Ascending aorta (tissue), 2 donors: ENCODE measurements at places on chromosomes 12 and 14. TPM values are rescaled to one million over a fixed set of nuclear protein-coding genes. Genes with fewer than 3 reads are reported as not detected.

The SAMD4A gene
- total RNA-seq, result 66.0 TPM

GRCh38 chr12:92566448-92567019 is 136.3 kb upstream of the PLEKHG7 start:
- no peak overlapping the region for H3K27ac ChIP-seq
- no peaks in the 10 kb centered on the region for H3K36me3 ChIP-seq
- no peak overlapping the region for H3K4me3 ChIP-seq
- DNase-seq, result no peak
- peaks cover 12% of the 10 kb centered on the region for H3K4me1 ChIP-seq
- no peaks in the 10 kb centered on the region for H3K27me3 ChIP-seq

The NPFF gene
- total RNA-seq, result 2.8 TPM

The PZP gene
- not detected for total RNA-seq

- peaks cover 10% of the 10 kb centered on the region for H3K4me1 ChIP-seq
- DNase-seq, result no peak
- no peaks in the 10 kb centered on the region for H3K36me3 ChIP-seq
- no peak overlapping the region for H3K4me3 ChIP-seq
- H3K27ac ChIP-seq, result no peak overlapping the region
- no peaks in the 10 kb centered on the region for H3K27me3 ChIP-seq
Observed at GRCh38 chr12:104187446-104188155, 28.0 kb upstream of the TXNRD1 start.

- H3K4me1 ChIP-seq, result no peaks in the 10 kb centered on the region
- DNase-seq, result no peak
- no peak overlapping the region for H3K27ac ChIP-seq
- no peak overlapping the region for H3K4me3 ChIP-seq
- no peaks in the 10 kb centered on the region for H3K27me3 ChIP-seq
Observed at GRCh38 chr14:67428501-67429031, 16.6 kb upstream of the PLEK2 start.

GRCh38 chr12:63317286-63317846 is 166.4 kb upstream of the AVPR1A start:
- H3K4me3 ChIP-seq, result no peak overlapping the region
- no peak overlapping the region for H3K27ac ChIP-seq
- no peaks in the 10 kb centered on the region for H3K27me3 ChIP-seq
- DNase-seq, result no peak

DNA sequence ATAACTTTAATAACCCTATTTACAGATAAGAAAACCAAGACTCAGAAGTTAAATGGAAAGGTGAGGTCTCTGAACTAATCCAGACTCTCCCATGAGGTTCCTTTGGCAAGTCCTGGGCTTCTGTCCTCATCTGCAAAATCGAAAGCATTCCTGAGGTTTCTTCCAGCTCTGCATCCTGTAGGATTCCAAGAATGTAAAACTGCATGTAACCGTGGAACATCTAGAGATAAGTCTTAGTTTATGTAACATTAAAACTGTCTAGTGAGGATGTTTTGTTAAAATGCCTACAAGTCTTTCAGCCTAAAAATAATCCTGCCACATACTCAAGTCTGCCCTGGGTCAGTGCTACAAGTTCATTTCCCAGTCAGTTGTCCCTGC is 7.3 kb upstream of the ITFG2 start:
- H3K27ac ChIP-seq, result no peak overlapping the region
- no peaks in the 10 kb centered on the region for H3K4me1 ChIP-seq
- no peak for DNase-seq
- H3K4me3 ChIP-seq, result no peak overlapping the region

DNA sequence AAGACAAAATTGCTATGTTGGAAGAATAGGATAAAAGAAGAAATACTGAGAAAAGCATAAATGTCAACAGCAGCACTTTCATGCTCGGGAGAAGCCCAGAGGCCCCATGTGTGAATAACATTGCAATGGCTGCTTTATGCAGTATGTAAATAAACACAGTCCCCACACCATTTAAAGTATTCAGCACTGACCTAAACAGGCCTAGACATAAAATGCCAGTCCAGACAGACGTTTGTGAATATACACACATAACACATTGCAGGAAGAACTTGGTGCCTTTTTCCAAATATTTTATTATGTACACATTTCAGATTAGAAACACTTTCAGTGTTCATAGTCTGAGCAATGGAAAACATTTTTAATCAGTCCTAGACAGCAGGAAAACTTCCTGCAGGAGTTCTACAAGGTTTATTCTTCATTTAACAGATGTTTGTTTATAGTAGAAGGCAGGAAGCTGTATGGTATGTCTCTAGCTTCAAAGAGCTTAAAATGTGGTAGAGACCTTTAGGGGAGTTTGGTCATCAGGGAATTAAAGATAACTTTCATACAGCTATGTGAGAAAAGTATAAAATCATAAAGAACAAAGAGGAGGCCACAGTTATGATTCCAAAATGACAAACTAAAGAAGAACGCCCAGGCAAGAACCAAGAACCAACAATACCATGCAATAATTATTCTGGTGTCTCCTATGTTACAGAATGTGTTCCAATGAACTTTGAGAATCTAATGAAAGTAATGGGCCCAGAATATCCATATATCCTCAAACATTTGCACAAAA is 30.6 kb upstream of the SLC38A2 start:
- peak overlapping the region; percentile 80 for H3K27ac ChIP-seq
- H3K36me3 ChIP-seq, result no peaks in the 10 kb centered on the region
- peaks cover 42% of the 10 kb centered on the region for H3K4me1 ChIP-seq
- no peaks in the 10 kb centered on the region for H3K27me3 ChIP-seq
- H3K4me3 ChIP-seq, result no peak overlapping the region

DNA sequence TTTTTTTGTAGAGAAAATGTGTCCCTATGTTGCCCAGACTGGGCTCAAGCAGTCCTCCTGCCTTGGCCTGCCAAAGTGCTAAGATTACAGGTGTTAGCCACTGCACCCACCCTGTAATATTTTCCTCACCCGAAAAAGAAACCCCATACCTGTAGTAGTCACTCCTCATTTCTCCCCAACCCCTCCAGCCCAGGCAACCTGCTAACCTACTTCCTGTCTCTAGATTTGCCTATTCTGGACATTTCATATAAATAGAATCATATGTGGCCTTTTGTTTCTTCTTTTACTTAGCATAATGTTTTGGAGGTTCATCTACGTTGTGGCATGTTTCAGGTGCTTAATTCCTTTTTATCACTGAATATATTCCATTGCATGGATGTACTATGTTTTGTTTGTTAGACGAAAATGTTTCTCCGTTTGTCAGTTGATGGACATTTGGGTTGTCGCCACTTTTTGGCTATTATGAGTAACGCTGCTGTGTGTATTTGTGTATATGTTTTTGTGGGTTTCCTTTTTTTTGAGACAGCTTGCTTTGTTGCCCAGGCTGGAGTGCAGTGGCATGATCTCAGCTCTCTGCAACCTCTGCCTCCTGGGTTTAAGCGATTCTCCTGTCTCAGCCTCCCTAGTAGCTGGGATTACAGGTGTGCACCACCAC is 6.2 kb downstream of the ANKRD13A start:
- peaks cover 9% of the 10 kb centered on the region for H3K4me1 ChIP-seq
- H3K36me3 ChIP-seq, result no peaks in the 10 kb centered on the region
- no peak overlapping the region for H3K4me3 ChIP-seq
- H3K27ac ChIP-seq, result no peak overlapping the region
- H3K27me3 ChIP-seq, result no peaks in the 10 kb centered on the region
- no peak for DNase-seq

GRCh38 chr12:42802785-42803189 is 213.2 kb upstream of the PRICKLE1 start:
- no peak for DNase-seq
- H3K27ac ChIP-seq, result no peak overlapping the region
- no peaks in the 10 kb centered on the region for H3K27me3 ChIP-seq
- no peaks in the 10 kb centered on the region for H3K36me3 ChIP-seq
- H3K4me3 ChIP-seq, result no peak overlapping the region
- H3K4me1 ChIP-seq, result no peaks in the 10 kb centered on the region

The NOS1 gene
- 0.21 TPM for total RNA-seq

The OR4N2 gene
- not detected for total RNA-seq

- H3K4me3 ChIP-seq, result no peak overlapping the region
- H3K4me1 ChIP-seq, result peaks cover 22% of the 10 kb centered on the region
- DNase-seq, result no peak
- peaks cover 33% of the 10 kb centered on the region for H3K36me3 ChIP-seq
- no peaks in the 10 kb centered on the region for H3K27me3 ChIP-seq
Observed at GRCh38 chr12:15669256-15669948, 119.8 kb downstream of the EPS8 start.

DNA sequence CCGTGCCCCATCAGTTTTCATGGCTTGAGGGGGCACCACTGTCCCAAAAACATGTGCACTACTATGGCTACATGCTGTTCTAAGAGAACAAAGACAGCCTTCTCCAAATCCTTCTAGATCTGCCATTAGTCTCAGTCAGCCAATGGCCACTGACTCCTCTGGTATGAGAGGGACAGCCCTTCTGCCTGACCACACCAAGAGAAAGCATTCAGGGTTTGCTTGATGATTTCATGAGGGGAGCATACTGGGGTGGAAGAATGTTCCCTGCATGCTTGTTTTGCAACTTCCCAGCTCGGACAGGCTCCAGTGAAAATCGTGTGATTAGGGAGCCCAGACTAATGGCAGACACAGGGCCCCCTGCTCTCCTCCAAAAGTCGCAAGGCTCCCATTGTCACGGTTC is 199.6 kb upstream of the ALG10B start:
- no peak overlapping the region for H3K27ac ChIP-seq
- H3K36me3 ChIP-seq, result no peaks in the 10 kb centered on the region
- H3K4me3 ChIP-seq, result no peak overlapping the region
- DNase-seq, result no peak

GRCh38 chr14:98748966-98749365 is 523.0 kb downstream of the BCL11B start:
- H3K4me1 ChIP-seq, result no peaks in the 10 kb centered on the region
- no peaks in the 10 kb centered on the region for H3K36me3 ChIP-seq
- H3K27ac ChIP-seq, result no peak overlapping the region
- H3K4me3 ChIP-seq, result no peak overlapping the region
- no peak for DNase-seq

DNA sequence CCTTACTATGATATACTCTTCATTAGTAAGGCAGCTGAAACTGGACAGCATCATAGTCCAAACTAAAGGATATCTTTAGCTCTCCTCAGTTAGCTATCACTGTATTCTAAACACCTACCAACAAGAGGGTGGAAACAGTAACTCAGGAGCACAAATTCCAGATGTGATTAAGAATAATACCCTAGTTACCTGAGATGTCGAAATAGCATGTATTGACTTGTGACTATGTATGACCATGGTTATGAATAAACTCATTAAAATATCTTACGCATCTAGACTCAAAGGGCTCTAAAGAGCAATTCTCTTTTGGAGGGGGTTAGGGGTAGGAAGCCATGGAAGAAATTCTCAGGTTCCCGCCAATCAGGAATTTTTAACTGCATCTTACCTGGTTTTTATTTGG is 90.8 kb downstream of the C2CD5 start:
- H3K4me3 ChIP-seq, result no peak overlapping the region
- peaks cover 9% of the 10 kb centered on the region for H3K36me3 ChIP-seq
- no peaks in the 10 kb centered on the region for H3K27me3 ChIP-seq

DNA sequence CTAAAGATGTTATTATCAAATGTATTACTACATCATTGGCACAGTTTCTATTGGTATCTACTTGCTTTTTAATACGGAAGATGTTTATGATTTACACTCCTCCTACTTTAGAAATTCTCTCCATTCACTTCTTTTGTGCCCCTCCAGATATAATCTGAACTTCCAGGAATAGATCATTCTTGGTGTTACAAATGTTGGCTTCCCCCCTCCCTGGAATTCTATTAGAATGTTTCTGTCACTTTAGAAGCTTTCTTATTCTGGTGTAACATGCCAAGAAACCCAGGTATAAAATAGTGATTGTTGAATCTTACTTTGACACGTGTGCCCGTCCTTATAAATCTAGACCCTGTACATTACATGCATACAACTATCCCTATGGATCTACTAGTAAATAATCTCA is 1.2 kb upstream of the WDR20 start:
- H3K4me3 ChIP-seq, result peak overlapping the region; percentile 96
- no peak for DNase-seq
- H3K36me3 ChIP-seq, result no peaks in the 10 kb centered on the region
- H3K27ac ChIP-seq, result no peak overlapping the region

DNA sequence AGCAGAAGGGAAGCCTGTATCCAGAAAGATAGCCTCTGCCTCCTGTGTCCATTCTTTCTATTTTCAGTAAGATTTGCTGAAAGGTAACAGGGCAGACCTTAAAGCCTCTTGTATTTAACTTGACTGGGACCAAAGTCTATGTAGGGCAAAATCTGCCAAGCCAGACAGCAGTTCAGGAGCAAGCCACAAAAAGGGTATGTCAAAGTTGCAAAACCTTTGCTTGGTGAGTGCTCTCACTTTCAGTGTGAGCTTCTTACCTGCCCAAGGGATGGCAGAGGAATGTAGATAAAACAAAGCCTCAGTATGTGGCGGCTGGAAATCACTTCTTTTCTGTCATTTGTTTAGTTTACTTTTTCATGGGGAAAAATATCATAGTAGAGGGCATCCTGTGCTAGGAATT is 63.1 kb downstream of the PLEKHG7 start:
- no peaks in the 10 kb centered on the region for H3K27me3 ChIP-seq
- peaks cover 2% of the 10 kb centered on the region for H3K4me1 ChIP-seq
- no peak overlapping the region for H3K27ac ChIP-seq
- H3K4me3 ChIP-seq, result no peak overlapping the region

- no peak for DNase-seq
- peaks cover 7% of the 10 kb centered on the region for H3K36me3 ChIP-seq
- no peaks in the 10 kb centered on the region for H3K27me3 ChIP-seq
- H3K27ac ChIP-seq, result peak overlapping the region; percentile 67
- H3K4me1 ChIP-seq, result peaks cover 21% of the 10 kb centered on the region
- no peak overlapping the region for H3K4me3 ChIP-seq
Observed at GRCh38 chr12:52082669-52082987, 3.1 kb downstream of the SMIM41 start.

The COL2A1 gene
- not detected for total RNA-seq

The NTS gene
- total RNA-seq, result not detected

The KIF5A gene
- total RNA-seq, result not detected

The PPP1R13B gene
- total RNA-seq, result 32.7 TPM

- no peak for DNase-seq
- H3K27ac ChIP-seq, result no peak overlapping the region
- no peaks in the 10 kb centered on the region for H3K4me1 ChIP-seq
- H3K36me3 ChIP-seq, result no peaks in the 10 kb centered on the region
- no peaks in the 10 kb centered on the region for H3K27me3 ChIP-seq
- no peak overlapping the region for H3K4me3 ChIP-seq
Observed at GRCh38 chr12:85920324-85920947, 46.3 kb downstream of the NTS start.

DNA sequence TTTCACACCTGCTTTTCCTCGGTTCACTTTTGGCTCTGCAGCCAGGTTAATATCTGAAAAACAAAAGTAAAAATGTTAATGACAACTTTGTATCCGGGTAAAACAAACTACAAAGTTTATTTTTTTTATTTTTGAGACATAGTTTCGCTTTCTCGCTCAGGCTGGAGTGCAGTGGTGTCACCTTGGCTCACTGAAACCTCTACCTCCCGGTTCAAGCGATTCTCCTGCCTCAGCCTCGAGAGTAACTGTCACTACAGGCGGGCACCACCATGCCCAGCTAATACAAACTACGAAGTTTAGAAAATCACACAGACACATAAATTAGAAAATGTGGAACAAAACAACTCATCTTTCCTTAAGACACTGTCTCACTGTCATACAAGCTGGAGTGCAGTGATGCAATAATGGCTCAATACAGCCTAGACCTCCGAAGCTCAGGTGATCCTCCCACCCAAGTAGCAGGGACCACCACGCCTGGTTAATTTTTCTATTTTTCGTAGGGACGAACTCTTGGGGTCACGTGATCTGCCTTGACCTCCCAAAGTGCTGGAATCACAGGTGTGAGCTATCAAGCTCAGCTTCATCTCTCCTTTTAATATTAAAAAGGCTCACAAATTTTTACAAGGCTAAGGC is 38.1 kb downstream of the HNRNPC start:
- H3K27me3 ChIP-seq, result no peaks in the 10 kb centered on the region
- H3K36me3 ChIP-seq, result peaks cover 41% of the 10 kb centered on the region
- no peak overlapping the region for H3K27ac ChIP-seq
